Mesenteric fat pad (tissue), 1 donor: ENCODE measurements at places on chromosomes 12 and 14. TPM values are rescaled to one million over a fixed set of nuclear protein-coding genes. Genes with fewer than 3 reads are reported as not detected.

DNA sequence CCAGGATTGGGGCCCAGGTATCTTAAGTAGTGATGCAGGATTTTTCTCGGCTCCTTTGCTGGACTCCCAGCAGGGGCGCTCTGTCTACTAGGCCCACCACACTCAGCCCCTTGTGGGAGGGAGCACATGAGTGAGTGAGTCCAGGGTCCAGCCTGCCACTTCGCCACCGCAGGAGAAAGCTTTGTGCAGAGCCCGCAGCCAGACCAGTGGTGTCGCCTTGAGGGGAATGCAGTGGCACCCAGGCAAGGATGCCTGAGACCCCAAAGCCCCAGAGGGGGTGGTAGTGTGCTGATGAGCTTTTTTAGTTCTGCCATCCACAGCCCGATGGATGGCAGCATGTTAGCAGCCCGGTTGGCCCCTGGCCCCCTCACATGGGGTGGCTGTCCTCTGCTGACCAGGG, 5.4 kb upstream of the MRPS35 start:
- no peak for DNase-seq

GRCh38 chr14:85475113-85475512, 54.8 kb upstream of the FLRT2 start:
- DNase-seq = no peak

GRCh38 chr14:78157494-78158437, 12.4 kb upstream of the NRXN3 start:
- no peak for DNase-seq

Gene SNRPF
- total RNA-seq = 15.7 TPM

- DNase-seq = no peak
Measured at GRCh38 chr12:95608252-95609033, 57.2 kb upstream of the USP44 start.

Gene TEX52
- total RNA-seq = not detected

Gene DMAC2L
- 19.5 TPM for total RNA-seq

GRCh38 chr14:99605299-99605961, 1.4 kb upstream of the CCDC85C start:
- no peak for DNase-seq

DNA sequence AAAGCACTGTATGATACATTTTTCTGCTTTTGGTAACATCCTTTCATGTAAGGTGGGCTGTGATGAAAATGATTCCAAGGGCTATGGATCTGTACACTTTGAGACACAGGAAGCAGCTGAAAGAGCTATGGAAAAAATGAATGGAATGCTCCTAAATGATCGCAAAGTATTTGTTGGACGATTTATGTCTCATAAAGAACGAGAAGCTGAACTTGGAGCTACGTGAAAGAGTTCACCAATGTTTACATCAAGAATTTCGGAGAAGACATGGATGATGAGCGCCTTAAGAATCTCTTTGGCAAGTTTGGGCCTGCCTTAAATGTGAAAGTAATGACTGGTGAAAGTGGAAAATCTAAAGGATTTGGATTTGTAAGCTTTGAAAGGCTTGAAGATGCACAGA, 22.1 kb upstream of the SRGAP1 start:
- DNase-seq = no peak

Gene PRIM1
- total RNA-seq = 3.2 TPM

DNA sequence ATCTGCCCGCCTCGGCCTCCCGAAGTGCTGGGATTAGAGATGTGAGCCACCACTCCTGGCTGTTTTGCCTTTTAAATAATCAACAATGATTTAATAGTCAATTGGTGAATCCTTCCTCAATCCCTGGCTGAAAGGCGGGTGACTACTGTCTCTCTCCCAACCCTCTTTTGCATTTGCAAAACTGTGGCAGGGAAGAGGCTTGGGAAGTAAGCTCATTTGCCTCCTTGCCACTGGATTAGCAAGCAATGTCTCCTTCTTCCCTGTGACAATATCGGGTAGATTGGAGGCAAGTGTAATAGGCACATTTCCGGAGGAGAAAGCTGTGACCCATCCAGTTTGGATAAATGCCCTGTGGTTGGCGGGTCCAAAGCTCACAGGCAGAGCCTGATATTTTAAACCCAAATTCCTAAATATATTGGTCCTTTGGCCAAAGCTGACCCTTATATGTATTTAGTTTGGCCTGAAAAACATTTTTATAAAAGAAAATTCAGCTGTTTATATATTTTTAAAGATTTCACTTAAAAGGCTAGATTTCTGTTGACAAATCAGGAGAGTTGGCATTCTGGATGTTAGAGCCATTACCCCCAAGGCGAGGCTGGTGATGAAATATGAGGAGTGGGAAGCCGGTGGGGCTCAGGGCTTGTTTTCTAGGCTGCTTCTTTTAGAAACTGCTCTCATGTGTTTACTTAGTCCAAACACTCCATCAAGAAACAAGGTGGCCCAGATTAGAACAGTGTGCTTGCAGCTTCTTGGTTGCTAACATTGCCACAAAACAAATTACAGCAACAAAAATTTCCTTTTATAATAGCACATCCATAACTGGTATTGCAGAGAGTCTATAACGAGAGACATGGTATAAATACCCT, 646.9 kb upstream of the TMEM132C start:
- no peak for DNase-seq

DNA sequence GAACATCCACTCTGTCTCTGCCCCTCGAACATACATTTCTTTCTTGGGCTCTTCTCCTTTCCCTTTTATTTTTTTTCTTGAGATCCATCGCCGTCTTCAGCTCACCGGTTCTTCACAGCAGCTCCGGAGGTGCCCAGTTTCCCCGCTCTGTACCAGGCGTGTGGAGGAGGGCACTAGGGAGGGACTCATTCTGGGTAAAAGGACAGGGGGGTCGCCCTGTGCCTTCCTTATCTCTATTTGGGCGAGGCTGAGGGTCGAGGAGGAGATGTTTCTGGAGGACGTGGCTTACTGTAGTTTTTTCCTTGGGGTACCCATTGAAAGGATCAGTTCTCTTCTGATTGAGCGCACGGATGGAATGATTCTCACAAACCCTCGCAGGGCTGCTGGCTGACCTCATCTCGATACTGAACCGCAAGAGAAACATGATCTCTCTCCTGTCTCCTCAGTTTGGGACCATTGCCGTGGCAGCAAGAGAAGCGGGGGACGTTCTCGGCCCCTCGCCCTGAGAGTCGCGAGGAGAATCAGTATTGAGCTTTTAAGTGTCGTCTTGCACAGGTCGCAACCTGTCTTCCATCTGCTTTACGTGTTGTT, 386 bp downstream of the LIN52 start:
- no peak for DNase-seq

Gene CELA1
- not detected for total RNA-seq
